Activated gamma-delta T cell treated with Interleukin-2 at 50 U/mL for 16 hours (primary cell): ENCODE measurements at places on chromosomes 16 and 17.

DNA sequence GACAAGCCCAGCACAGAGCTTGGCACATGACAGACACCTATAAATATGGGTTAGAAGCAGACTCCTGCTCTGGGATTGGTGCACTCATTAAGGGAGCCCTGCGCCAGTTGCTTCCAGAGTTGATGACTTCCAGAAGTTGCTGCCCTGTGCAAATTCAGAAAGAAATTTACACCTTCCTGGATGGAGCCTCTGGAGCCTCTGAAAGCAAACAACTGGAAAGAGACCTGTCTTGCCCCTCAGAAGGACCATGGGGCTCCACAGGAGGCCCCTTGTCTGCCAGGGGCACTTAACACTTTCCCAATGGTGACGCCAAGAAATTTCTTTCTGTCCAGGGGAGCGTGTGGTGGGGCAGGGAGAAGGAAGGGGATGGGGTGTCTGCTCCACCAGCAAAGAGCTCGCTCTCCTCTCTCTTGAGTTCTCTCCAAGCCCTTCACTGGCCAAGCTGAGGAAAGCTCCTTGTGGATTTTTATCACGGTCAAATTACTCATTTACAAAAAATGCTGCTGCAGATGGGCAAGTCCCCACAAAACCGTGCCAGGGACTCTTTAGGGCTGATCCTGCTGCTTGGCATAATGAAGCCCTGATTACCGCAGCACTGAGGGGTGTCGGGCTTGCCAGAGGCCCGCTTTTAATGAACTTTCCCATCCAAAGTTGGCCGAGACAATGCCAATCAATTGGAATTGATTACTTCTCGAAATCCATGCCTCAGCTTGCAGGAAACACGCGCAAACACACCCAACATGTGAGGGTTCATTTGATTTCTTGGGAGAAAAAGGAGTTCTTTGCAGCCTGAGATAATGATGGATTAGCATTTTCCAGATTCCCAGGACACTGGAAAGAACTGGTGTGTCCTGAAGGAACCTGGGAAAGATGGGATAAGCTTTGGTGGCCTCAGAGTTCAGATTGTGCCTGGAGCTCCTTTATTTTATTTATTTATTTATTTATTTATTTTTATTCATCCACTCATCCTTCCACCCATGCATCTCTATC, 583.6 kb upstream of the CDH5 start:
- no peak for DNase-seq

GRCh38 chr17:38653230-38653629, 21.5 kb downstream of the EPOP start:
- no peak for DNase-seq

DNA sequence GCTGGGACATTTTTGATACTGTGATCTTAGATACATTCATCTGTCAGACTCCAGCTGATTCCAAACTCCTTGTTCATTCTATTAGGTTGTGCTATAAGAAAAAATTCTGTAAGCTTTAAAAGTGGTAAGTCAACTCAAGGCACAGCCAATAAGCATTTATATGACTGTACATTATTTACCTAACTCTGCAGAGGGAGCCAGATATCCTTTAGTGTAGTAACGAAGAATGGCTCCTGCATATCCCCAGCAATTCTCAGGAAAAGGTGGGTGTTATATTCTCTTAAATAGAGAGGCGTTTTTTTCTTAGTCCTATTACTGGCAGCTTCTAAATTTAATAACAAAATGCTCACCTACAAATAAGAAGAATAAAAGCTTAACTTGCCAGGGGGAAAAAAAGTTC, 374.3 kb upstream of the GOT2 start:
- no peak for DNase-seq

GRCh38 chr16:55240888-55241287, 83.1 kb upstream of the IRX6 start:
- DNase-seq, result no peak

DNA sequence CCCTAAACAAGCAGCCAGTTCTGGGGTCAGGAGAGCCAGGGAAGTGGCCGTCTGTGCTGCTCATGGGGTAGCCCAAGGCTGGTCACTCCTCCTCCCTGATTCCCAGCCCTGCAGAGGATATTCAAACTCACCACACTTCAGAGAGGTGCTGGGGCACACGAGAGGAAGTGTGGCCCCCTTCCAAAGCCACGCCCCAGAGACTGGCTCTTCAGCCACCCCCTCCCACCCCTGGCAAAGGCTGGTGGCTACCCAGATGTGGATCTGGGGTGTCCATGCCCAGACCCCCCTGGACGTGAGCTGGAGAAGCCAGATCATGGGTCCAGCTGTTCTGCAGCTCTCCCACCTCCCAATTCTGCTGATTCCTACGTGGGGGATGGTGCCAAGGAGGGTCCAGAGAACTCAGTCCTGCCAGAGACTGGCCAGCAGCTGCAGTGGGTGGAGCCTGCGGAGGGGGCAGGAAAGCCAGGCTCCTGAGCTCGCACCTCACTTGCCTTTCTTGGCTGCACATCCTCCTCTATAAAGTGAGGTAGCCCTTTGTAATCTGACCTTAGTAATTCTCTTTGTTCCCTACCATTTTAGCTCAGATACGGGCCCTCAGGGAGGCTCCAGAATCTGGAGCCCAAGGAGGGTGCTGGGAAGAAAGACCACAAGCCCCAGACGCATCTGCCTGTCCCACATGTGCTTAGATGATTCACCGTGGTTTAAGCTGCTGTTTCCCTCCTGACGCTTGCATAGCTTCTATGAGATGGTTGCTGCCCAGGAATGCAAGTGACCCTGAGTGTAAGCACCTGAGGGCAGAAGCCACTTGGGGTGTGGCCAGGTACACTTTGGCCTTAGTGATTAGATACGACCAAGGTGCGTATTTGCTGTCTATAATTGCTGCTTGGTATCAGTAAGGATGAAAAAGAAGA, 15.3 kb downstream of the SDK2 start:
- DNase-seq, result no peak

DNA sequence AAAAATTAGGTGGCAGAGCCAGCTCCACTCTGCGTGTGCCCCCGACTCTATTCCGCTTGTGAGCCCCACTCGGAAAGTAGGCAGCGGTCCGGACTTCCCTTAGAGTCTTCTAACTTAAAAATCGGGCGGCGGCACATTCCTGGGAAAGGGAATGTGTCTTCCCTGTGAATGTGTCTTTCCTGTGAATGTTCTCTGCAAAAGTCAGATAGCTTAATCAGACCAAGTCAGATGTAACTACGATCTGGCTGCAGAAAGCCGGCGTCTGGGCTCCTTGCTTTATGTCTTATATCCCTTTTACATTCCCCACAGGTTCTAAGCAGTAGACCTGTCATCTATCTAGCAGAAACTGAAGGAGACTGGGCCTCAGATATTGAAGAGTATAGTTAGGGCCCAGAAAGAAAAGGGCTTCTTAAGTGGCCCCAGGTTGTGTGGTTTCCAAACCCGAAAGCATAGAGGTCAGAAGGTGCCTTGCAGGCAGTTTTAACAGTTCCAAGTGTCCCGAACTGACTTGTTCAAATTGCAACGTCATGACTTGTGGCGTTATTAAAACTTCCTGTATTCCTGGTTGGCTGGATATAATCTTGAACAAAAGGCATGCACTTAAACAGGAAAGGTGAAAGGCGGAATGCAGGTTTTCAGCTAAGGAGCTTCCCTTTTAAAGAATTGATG, 601 bp downstream of the PHKB start:
- DNase-seq, result no peak

- DNase-seq, result no peak
These were observed 158.8 kb downstream of the AATF start for GRCh38 chr17:37107406-37108083.

DNA sequence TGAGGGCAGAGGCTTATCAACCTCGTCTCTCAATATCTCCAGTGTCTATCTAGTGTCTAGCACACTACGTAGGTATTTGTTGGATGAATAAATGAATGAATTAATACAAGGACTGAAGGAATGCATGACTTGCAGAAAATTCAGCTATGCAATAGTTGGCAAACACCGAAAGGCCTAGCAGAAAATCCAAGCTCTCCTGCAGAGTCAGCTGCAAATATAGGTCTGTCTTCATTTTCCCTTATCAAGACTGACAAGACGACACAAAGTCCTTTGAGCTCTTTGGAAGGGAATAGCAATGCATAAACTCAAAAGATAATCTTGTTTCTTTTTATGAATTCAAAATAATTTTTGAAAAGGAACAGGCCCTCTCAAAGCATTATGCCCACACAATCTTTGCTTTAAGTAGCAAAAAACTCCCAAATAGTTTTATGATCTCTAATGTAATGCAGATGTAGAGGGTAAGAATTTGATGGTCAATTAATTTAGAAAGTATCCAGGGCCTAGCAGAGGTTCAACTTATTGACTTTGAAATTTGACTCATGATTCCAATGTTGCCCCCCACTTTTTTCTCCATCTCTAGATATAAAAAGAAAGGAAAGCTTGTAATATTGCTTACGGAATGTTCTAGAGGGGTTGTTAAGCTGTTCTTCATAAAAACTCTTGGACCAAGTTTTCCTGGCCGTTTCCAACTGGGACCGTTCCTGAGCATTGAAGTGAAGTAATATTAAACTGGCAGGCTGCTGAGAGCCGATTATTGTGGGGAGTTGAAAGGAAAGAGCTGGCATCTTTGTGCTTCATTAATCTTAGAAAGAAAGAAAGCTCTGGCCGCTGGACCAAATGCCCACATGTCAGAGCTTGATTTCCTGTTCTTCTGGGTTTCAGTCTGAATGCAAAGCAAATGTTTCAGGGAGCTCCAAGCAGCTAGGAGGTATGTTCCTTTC, 227.3 kb downstream of the HS3ST3A1 start:
- no peak for DNase-seq

DNA sequence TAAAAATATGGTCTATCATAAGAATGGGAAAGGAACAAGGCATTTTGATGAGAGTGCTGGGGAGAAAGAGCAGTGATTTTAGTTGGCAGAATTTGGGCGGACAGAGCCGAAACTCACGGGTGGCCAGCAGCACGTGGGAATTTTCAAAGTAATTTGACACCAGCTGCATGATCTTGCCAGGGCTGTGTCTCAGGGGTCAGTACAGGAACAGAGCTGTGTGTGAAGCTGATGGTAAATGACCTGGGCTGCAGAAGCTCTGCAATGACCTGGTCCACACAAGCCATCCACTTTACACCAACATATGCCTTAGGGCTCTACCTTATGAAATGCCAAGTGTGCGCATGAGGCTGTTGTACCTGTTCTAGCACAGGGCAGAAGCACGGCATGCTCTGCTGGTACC, 112.0 kb downstream of the ZFHX3 start:
- DNase-seq, result no peak

DNA sequence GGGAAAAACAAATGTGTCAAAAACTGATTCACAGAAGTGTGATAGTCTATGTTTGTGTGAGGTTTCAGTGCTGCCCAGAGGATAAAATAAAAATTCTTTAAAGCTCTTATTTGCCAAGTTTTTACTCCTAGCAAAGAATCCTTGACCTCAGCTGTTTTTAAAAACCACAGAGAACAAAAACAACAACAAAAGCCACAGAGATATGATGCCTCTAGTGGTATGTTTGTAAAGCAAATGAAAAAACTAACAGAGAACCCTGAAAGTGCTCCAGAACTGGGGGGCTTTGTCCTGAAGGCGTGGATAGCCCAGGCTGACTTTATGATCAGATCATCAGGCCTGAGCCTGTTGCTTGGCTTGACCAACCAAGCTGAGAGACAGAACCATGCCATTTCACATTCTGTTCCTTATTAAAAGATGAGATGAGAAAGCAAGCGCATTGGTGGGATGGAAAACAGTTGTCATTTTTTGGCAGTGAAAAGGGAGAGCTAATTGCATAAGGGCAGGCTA, 411.0 kb downstream of the CPPED1 start:
- DNase-seq, result no peak

GRCh38 chr17:21678393-21679081, 13.8 kb upstream of the KCNJ18 start:
- no peak for DNase-seq

DNA sequence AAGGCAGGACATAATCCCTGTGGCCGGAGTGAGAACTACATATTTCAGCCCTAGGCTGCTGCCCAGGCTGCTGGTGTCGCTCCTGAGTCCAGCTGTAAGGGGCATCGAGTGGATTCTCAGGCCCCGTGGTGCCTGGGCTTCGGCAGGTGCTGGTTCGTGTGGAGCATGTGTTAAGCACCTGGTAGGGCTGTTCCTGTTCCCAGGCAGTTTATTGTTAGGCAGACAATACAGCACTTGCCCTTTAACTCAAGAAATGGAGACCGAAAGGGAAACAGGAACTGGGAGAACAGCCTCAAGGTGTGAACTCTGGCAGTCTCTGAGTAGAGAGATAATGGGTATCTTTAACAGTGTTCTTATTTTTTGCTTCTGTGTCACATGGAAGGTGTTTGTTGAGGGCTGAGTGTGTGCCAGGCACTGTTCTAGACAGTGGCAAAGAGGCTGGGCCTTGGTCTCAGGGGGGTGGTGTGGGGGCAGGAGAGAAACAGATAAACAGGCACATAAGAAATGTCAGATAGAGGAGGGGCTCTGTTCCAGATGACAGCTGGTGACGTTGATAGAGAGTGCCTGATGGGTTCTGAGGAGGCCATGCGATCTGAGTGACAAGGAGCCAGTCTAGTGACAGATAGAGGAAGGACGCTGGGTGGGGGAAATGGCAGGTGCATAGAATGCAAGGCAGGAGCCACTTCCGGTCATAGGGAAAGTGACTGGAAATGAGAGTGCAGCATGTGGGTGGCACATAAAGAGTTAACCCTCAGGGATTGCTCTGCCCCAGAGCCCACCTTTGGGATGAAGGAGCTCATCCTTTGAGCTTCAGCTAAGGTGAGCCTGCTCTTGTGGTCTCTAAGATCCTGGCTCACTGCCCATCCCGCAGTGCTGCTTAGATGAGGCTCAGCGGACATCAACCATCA, 33.8 kb downstream of the EPN2 start:
- DNase-seq, result no peak

- no peak for DNase-seq
These were observed 99.9 kb upstream of the CCL2 start for GRCh38 chr17:34154961-34155730.

GRCh38 chr16:89547291-89547690, 13.2 kb upstream of the RPL13 start:
- no peak for DNase-seq

DNA sequence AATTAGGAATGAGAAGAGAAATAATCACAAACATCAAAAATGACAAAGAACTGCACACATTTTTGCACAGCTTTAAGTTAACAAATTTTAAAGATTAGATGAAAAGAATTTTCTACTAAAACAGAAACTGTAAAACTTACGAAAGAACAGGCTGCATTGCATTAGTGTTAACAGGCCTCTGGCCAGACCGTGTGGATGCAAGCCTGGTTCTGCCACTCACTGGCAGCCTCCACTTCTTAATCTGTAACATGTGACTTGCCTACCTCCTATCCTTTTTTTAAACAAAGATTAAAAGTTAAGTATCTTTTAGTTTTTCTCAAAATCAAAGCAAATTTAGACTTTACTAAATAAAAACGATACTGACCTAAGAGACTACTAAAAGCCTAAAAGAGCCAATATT, 37.5 kb downstream of the CREBBP start:
- no peak for DNase-seq

DNA sequence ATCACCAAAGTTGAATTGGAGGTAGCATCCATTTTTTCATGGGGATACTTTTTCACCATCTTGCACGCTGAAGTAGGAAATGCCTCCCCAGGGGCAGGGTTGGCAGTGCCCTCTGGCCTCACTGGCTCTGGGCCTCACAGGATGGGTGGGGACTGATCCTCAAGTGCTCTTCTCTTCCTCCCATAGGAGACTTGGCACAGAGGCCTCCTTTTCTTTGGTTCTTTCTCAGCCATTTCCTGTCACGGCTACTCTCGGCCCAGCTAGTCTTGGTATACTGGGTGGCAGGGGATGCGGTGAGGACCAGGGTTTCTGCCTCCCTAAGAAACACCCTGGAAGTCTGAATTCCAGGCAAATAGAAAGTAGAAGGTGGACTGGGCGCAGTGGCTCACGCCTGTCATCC, 58.2 kb downstream of the PECAM1 start:
- DNase-seq, result no peak

- DNase-seq, result no peak
These were observed 24.1 kb downstream of the SEC14L5 start for GRCh38 chr16:4982056-4982867.

- DNase-seq, result peak; percentile 51
These were observed at the start of gene FA2H for GRCh38 chr16:74774223-74775139. Gene FA2H, minus strand, starts transcription at chr16:74774820. Its CDS starts 65 bp downstream, at chr16:74774755.
